Fibroblast of skin of right biceps (primary cell): ENCODE measurements at places on chromosomes 13 and 19.

- DNase-seq = peak; percentile 85
Measured at GRCh38 chr19:46717034-46717715, at the start of gene PRKD2. Gene PRKD2 (minus strand): TSS chr19:46717114. CDS start chr19:46716370, 744 bp downstream.

GRCh38 chr13:37481011-37481884 lies 117.3 kb downstream of the POSTN start:
- peak; percentile 98 for DNase-seq

- DNase-seq = no peak
Measured at GRCh38 chr13:112733661-112734379, 44.0 kb downstream of the ATP11A start.

DNA sequence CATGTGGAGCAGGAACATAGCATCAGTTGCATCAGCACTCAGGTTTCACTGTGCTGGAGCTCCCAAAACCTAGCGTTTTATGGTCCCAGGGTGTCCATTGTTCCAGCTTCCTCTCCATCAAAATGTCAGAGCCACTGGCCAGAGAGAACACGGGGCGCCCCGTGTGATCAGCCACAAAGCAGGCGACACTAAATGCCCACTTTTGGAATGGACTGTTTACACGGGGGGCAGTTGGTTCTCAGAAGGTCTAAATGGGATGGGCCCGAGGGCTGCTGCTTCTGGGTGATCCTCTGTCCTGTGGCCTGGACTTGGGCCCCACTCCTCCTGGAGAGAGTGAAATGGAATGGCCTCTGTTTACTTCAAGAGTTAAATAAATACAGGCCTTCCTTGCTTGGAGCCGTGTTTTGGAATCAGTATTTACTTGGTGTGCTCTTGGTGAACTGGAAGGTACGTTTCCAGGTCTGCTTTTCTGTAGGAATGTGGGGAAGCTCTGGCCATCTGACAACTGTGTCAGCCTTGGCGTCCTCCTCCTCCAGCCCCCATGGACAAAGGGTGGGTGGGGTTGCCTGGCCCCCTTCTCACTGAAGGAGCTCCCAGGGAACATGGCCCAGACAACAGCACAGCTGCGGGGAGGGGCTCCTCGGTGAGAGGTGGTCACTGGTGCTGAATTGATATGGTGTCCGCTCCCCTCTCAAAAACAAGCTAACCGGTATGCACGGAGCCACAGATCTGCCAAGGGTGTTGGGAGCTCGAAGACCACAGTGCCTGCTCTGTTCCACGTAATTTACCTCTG lies 16.1 kb upstream of the MCF2L start:
- DNase-seq = no peak

DNA sequence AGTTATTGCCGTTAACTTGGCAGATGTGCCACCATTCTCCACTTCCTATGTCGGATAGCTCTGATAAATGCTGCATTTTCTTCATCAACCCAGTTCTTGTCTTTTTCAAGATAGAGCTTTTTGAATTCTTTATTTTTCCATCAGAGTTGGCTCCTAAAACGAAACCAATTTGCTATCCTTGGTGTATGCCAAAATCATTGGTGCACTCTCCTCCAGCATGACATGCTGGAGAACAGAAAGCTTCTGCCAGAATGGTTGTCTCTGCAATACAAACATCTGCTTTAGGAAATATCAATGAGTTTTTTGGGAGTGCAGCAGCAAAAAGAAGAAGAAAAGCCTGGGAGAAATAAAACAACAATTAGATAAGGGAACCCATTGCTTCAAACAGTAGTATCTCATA lies 124.2 kb downstream of the CDK8 start:
- DNase-seq = no peak

DNA sequence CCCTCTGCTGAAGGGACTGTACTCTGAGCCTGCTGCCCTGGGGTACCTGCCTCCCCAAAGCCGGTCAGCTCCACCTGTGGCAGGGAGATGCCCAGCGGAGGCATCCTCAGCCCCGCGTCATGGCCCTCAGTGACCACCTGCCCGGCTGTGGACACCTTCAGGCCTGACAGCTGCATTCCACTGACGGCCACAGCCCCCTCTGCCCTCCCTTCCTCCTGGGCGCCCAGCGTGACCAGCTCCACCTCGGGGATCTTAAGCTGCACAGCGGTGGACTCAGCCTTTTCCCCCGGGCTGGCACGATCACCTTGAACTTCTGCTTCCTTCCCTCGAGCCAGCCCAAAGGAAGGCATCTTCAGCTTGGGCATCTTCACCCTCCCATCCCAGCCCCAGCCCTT lies 4.8 kb upstream of the HIPK4 start:
- no peak for DNase-seq

DNA sequence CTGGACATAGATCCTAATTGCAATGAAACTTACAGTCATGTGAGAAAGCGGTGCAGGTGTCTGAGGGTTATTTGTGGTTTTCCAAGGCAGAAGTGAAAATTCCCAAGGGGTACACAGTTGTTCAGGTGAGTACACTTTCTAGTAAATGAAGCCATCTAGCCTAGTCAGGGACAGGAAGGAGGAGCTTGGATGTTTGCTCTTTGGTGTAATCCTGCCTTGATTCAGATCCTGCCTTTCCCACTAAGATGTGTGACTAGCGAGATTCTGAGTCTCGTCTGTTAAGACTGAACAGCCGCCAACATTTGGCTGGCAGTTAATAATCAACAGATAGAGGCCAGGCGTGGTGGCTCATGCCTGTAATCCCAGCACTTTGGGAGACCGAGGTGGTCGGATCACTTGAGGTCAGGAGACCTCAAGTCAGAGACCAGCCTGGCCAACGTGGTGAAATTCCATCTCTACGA lies 2.5 kb downstream of the RPS9 start:
- no peak for DNase-seq

GRCh38 chr13:29749401-29750182 lies 100.8 kb downstream of the UBL3 start:
- DNase-seq = peak; percentile 18

DNA sequence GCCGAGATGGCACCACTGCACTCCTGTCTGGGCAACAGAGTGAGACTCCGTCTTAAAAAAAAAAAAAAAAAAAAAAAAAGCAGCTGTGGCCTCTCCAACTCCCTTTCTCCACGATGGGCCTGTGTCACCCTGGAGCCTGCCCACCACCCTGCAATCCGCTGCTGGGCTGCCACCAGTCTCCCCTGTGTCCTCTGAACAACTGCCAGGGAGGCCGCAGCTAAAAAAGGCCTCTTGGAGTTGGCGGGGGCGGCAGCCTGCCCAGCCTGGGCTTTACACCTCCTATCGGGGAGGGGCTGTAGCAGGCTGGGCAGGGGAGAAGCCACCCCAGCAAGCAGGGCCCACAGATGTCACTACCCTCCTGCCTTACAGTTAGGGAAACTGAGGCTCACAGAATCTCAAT lies 3.5 kb downstream of the CDC37 start:
- DNase-seq = no peak

GRCh38 chr13:25699056-25699455 lies 327.3 kb downstream of the ATP8A2 start:
- no peak for DNase-seq

DNA sequence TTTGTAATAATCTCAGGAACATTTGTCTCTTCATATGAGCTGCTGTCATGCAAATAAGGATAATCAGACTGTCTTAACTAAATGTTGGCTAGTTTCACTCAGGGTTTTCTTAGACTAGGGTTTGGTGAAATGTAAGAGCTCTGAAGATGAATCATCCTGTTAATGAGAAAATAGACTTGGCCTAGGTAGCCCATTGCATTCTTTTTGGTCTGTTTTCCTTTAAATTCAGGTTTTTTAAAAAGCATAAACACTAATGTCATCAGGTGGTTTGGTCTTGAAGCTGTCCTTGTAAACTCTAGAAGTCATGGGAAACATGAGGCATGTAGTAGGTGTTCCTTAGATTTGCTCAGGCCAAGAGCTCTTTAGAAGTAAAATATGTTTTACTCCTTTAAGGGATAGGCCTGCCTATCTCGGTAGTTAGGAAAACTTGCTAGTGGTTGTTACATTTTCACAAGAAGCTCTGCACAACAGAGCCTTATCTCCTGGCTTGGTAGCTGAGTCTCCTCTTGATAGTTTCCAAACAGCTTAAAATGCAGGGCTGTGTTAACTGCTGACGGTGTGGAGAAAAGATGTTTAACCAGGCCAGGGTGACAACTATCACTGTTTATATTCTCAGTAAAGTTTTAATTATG lies 62.0 kb upstream of the C1QTNF9B start:
- DNase-seq = peak; percentile 46

GRCh38 chr19:39497701-39497995 lies 1.1 kb upstream of the DLL3 start:
- DNase-seq = no peak

- DNase-seq = no peak
Measured at GRCh38 chr19:48689449-48689848, 6.3 kb upstream of the FUT2 start.

GRCh38 chr19:49716154-49716553 lies 25.2 kb downstream of the CPT1C start:
- no peak for DNase-seq

DNA sequence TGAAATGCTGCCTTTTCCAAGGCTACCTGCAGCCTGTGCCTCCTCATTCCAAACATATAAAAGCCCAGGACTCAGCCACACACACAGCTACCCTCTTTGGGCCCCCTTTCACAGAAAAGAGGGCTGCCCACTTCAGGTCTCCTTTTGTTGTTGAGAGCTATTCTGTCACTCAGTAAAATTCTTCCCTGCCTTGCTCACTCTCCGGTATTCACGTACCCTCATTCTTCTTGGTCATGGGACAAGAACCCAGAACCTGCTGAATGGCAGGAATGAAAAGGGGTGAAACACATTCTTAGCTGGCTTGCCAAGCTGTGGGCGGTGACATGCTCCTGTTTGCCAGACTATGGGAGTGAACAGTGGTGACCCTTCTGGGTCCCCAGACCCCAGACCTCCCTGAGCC lies 338.0 kb upstream of the ATXN8OS start:
- no peak for DNase-seq

DNA sequence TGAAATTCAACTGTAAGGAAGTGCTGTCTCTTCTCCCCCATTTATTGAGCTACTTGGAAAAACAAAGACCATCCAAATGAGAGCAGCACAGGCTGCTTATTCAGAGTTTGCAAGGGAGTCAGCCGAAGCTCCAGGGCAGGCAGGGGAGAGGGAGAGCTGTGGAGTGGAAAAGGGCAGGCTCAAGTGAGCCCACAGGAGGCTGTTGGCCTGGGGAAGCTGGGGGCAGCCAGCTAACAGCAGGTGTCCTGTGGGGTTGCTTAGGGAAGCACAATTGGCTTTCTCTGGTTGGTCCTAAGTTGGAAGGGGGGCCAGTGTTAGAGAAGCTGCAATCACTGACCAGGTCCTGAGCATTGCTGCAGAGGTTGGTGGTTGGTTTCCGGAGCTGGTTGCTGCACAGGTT lies 23.9 kb downstream of the SLC25A42 start:
- DNase-seq = no peak

DNA sequence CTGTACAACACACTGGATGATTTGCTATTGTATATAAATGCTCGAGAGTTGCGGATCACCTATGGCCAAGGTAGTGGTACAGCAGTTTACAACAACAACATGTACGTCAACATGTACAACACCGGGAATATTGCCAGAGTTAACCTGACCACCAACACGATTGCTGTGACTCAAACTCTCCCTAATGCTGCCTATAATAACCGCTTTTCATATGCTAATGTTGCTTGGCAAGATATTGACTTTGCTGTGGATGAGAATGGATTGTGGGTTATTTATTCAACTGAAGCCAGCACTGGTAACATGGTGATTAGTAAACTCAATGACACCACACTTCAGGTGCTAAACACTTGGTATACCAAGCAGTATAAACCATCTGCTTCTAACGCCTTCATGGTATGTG lies 21.5 kb downstream of the OLFM4 start:
- DNase-seq = no peak

DNA sequence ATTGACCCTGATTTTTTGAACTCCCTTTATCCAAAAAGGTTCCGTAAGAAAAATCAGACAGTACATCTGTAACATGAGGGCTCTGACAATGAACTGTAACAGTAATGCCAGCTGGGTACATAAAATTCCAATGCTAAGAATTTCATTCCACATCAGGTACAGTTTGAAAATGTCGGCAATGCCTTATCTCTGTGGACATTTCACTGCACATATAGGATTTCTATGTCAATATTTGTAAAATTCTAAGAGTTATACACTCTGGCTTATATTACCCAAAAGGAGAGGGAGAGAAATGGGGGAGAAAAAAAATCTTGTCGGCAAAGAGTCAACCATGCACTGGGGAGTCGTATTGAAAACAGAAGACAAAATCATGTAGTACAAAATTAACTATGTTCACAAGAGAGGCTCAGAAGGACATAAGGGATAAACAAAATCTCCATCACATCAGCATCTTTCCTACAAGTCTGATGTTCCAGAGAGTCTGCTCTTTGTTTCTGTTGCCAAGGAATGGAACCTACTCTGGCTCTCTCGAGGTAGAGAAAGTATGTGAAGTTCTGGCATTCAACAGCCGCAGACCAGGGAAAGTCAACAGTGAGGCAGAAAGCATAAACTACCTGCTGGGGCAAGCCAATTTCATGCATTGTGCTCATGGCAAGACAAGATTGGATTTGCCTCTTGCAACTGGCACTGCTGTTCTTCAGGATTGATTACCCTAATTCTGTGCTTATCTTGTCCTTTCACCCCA lies 72.4 kb downstream of the STARD13 start:
- peak; percentile 44 for DNase-seq

GRCh38 chr19:1450735-1451731 lies 1.1 kb downstream of the APC2 start:
- no peak for DNase-seq

DNA sequence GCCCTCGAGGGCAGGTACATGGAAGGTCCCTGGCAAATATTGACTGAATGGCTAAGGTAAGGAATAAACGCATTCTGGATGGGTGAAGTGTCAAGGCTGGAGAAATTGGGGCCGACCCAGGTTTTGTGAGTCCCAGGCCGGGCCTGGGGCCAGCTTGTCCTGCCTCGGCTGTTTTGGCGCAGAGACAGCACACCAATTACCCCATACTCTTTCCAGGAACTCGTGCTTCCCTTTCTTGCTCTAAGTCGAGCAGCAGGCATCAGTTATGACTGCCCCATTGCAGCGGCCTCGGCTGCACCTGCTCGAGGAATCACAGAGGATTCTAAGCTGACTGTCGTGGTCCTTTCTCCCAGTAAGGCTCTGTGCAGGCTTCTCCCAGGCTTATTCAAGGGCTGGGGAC lies 67.1 kb downstream of the ZNF536 start:
- no peak for DNase-seq

GRCh38 chr13:21997726-21998125 lies 326.9 kb downstream of the FGF9 start:
- no peak for DNase-seq

DNA sequence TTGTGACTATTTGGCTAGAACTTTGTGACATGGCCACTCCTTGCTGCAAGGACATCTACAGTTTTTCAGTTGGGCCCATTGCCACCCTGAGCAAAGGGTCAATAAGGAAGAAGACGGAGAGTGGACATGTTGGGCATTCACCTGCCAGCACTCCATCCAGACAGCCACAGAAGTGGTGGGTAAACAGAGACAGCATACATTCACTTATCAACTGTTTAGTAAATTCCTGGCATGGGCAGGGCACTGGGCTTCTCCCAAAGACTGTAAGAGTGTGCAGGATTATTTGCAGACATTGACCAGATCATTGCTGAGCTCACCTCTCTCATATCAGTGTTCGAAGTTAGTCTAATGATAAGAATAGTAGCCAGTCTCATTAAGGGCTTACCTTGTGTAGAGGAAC lies 29.2 kb downstream of the SIPA1L3 start:
- no peak for DNase-seq

GRCh38 chr13:75356421-75356820 lies 125.5 kb downstream of the TBC1D4 start:
- DNase-seq = peak; percentile 57
